ENCODE measurements at places on chromosomes 5 and 9. TPM values are rescaled to one million over a fixed set of nuclear protein-coding genes. Genes with fewer than 3 reads are reported as not detected.
A peak's percentile ranks its signal among the peaks of the same experiment; 100 is the strongest.

DNA sequence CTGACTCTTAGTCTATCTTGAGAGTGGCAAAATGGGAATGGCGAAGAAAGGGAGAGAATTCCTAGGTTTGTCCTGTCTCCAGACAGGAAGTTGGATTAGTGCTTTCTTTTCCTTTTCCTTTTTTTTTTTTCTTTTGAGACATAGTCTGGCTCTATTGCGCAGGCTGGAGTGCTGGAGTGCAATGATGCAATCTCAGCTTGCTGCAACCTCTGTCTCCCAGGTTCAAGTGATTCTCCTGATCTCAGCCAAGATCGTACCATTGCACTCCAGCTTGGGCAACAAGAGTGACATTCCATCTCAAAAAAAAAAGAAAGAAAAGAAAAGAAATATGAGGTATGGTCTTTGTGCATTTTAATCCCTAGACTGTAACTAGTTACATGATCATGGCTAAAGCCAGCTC lies 12.6 kb upstream of the KIF27 start:
- DNase-seq, result peak; percentile 50

OR1Q1 gene
- total RNA-seq, result not detected

UBE2R2 gene
- total RNA-seq, result 27.6 TPM

OCLN gene
- total RNA-seq, result 2.9 TPM

All from H4 (cell line).